SW 1271 (cell line): ENCODE measurements at places on chromosomes 16 and 17.
A peak's percentile ranks its signal among the peaks of the same experiment; 100 is the strongest.

DNA sequence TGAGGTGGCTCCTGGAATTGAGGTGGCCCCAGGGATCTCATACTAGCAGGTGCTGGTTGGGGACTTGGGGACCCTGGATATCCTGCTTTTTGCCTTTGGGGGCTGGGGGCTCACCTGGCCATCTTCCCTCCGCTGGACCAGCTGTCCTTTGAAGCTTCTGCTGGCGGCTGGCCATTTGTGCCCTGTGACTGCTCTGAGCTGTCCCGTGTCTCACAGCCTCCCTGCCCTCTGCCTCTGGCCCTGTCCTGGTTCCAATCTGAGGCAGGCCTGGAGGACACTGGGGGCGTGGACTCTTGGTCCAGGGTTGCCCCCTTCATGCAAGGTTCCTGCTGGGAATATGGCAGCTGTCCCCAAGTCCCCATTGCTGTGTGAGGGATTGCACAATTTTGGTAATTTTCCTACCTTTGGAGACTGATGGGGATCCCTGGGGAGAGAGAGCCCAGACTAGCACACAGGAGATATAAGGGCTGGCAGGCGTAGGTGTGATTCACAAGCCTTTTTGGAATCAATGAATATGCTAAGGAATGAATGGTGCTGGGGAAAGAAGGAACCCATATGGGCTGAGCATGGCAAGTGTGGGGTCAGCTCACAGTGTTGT is 19.2 kb downstream of the ADCY7 start:
- no peak for DNase-seq

- peak; percentile 7 for DNase-seq
These were observed 22.0 kb downstream of the SP2 start for GRCh38 chr17:47918006-47918405.

DNA sequence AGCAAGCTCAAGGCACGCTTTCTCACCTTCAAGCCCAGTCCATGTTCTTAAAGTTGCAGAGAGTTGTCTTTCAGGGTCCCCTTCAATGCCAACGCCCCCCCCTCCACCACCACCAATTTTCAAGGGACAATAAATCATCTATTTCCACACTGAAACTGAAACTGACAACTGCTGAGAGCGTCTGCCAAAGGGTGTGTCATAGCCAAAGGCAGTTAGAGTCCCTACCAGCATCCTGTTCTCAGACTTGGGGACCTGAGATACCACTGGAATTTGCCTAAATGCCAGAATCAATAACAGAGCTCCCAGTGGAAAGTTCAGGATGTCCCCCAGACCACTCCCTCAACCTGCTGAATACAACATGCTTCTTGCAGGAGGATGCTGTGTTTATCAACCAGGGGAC is 133.2 kb upstream of the SOX9 start:
- DNase-seq, result no peak

DNA sequence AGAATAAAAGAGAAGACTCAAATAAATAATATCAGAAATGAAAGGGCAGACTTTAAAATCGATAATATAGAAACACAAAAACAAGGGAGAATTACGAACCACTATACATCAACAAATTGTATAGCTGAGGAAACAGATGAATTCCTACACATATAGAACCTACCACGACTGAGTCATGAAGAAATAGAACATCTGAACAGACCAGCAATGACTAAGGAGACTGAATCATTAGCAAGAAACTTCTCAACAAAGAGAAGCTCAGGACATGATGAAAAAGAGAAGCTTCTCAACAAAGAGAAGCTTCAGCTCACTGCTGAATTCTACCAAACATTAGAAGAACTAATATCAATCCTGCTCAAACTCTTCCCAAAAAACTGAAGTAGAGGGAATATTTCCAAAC is 255.9 kb downstream of the CEP112 start:
- no peak for DNase-seq

DNA sequence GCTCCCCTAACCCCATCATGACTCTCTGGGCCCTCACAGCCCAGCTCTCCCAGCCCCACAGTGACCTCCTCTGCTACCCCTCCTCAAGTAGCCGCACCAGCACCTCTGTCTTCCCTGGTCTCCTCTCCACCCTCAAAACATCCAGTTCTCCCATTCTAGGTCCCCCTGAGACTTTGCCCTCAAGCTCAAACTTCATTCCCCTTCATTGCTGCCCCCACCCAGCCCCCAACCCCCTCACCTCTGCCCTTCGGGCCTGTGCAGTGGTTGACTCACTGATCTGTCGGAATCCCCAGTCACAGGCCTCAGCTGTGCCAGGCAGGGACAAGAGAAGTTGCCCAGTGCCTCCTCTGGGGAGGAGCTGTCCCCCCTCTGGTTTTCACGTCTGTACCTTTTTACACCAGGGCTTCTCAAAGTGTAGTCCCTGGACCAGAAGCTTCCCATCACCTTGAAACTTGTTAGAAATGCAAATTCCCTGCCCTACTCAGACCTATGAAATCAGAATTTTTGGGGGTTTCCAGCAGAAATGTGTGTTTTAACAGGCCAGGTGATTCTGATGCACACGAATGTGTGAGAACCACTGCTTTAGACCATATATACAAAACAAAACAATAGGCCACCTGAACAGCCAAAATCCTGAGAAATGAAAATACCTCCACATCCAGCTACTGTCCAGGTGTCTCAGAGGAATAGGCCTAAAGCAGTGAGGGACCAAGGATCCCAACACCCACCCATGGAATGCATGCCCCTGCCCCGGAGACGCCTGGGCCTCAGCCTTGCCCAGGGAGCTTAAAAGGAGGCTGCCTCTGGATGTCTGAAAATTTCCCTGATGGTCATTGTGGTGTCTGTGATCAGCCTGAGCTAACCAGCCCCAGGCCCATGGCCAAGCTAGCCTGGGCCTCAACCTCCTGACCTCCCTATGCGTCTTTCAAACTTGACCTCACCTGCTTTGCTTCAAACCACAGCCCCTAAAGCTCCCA is 853 bp upstream of the DOK4 start:
- no peak for DNase-seq

- DNase-seq, result no peak
These were observed 9.3 kb upstream of the MRTFB start for GRCh38 chr16:14061732-14062259.

DNA sequence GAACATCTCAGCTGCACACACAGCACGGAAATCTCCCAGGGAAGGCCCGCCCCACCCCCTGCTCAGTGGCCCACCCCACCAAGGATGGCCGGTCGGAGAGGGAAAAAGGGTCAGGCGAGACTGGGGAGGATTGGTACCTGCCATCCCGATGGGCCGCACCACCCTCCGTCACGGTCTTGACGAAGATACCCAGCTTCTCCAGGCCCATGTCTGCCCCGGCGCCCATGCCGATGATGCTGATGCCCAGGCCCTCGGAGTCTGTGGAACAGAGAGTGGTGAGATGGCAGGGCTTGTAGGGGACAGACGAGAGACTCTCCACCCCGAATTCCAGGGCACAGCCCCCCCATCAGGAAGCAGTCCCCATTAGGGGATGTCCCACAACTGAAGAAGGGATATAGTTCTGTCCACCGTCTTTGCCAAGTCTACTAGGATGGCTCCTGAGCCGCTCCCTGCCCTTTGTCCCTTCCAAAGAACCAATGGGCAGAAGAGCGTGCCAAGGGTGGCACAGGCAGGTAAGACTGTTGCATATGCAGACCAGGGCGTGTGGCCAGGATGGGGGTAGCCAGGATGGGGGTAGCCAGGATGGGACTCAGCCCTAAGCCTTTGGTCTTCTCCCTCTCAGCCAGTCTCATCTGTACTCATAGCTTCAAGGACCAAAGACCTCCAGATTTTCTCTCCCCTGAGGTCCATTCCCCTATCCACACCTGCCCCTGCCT is 6.9 kb downstream of the PPP1R9B start:
- no peak for DNase-seq

DNA sequence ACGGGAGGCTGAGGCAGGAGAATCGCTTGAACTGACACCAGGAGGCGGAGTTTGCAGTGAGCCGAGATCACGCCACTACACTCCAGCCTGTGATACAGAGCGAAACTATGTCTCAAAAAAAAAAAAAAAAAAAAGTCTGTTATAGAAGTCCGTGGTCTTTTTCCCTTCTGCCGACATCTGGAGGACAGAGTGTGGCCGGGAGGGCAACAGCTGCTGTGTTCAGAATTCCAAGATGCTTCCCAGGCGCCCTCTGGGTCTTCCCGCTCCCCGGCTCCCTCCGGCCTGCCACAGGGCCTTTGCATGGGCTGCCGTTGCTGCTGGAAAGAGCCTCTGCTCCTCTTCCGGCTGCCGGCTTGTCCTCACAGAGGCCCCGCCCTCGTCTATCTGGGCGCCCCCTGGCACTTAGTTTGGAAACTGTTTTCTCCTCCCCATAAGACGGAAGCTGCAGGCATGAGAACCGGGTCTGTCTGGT is 2.4 kb upstream of the CACNA1H start:
- no peak for DNase-seq

- DNase-seq, result peak; percentile 17
These were observed 647.7 kb upstream of the SOX9 start for GRCh38 chr17:71472809-71473789.

DNA sequence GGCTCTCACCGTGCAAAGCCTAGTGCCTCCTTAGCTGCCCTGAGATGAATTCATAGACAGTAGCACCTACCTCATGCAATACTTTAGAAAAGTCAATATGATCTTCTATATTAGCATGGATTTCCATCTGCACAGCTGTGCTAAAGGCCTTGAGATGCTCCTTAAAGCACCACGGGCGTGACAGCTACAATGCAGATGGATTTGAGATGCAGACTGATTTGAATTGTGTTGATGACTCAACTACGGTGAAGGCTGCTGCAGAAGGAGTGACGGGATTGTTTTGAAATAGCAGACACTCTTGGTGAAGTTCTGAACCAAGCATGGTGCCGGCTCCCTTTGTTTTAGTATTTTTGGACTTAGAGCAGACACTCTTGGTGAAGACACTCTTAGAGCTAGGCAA is 88.2 kb downstream of the SPECC1 start:
- no peak for DNase-seq

GRCh38 chr17:48637323-48638260 is 11.4 kb upstream of the HOXB9 start:
- DNase-seq, result no peak

DNA sequence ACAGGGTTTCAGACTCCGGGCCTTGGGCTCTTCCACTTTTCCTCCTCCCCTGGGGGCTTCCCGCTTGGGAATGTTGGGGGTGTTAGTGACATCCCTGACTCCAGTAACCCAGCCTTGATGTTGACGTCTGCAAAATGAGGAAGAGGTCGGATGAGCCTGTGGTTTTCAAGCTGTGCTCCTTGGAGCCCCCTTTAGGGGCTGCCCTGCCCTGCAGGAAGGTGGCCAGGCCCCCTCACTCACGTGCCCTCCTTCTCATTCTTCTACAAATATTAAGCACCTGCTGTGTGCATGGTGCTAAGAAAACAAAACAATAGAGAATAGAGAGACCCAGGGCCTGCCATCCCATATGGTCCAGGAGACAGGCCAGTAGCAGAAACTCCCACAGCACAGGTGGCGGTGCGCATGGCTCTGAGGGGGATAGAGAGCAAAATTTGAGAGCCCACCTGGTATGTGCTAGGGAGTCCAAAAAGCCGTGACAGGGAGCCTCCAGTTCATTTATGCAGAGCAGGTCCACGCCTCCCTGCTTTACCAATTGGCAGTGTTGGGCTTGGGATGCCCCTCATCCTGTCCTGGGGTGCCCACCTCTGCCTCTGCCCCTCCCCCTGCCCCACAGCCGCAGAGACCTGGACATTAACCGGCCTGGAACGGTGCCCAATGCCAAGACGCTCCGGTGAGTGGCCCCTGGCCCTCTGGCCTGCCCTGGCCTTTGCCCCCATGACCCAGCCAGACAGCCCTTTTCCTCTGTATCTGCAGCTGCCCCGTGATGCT is 7.4 kb downstream of the NDRG4 start:
- no peak for DNase-seq
